ENCODE measurements at places on chromosomes 1 and 21. TPM values are rescaled to one million over a fixed set of nuclear protein-coding genes. Genes with fewer than 3 reads are reported as not detected.

DNA sequence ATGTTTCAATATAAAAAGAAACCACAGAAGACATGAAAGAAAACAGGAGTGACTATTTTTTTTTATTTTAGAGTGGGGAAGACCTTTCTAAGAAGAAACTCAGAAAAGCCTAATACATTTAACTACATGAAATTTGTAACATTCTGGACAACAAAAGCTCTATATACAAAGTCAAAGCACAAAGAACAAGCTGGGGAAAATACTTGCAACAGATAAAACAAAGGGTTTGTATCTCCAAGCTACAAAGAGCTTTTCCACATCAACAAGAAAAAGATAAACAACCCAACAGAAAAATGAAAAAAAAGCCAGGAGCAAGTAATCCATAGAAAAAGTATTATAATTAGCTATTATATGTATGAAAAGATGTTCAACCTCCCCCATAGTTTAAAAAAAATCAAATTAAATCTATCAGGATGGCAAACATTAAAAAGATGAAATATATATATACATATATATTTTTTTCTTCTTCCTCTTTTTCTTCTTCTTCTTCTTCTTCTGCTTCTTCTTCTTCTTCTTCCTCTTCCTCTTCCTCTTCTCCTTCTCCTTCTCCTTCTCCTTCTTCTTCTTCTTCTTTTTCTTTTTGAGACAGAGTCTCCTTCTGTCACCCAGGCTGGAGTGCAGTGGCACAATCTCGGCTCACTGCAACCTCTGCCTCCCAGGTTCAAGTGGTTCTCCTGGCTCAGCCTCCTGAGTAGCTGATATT is 49.1 kb upstream of the EPS8L3 start:
- no peak for DNase-seq

The TRNP1 gene
- polyA plus RNA-seq = 130 TPM

DNA sequence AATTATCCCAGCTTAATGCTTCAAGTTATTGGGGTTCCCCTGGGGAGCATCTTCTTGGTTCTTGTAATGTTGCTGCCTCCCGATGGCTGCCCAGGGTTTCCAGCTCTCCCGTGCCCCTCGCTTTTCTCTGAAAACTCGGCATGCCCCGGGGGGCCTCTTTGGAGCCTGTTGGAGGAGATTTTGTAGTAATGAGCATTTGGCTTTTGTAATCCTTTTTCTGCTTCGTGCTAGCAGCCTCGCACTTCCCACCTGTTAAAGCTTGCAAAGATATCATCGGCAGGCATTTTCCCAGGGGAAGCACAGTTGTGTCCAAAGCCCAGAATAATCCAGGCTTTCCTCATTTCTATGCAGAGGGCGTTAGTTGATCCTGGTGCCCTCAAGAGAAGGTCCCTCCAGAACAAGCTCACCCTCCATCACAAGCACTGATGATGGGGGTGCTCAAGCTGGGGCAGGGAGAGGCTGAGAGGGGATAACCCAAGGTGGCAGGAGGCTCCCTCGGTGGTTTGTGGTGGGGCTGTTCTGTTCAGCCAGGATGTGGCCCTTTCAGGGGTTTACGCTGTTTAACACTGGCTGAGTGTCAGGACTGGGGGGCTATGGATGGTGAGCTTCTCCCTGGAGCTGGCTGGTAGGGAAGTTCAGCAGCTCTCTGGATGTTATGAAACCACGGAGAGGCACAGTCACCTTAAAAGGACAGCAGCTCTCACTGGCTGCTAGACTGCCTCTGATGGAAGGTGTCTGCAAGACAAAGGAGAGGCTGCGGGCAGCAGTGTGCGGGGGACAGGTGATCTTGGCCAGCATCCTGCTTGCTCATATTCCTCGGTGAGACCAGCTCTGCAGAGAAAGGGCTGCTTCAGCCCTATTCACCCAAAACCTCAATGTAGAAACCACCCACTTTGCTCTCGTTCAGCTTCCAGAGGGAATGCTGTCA is 477.1 kb upstream of the VAMP3 start:
- no peak for DNase-seq

The NDUFS5 gene
- polyA plus RNA-seq = 742 TPM

- no peak for DNase-seq
Measured at GRCh38 chr1:209421186-209421585, 162.3 kb upstream of the CAMK1G start.

GRCh38 chr21:27528697-27529096 is 561.8 kb upstream of the ADAMTS5 start:
- no peak for DNase-seq

DNA sequence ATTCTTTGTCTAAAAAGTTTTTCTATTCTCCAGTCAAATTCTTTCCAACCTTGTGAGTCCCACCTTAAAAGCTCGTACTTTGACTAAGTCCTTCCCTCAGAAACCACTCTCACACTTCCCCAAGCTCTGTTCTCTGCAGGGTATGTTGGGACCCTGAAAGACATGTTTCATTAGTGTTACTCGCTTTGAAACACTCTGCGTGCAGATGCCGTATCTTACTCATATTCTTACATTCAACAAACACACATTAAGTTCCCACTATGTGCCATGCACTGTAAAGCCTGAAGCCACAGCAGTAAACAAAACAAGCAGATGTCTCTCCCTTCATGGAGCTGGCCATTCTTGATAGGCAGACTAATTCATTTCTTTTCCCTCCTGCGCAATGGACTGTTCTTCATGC is 229.7 kb downstream of the RERE start:
- DNase-seq = no peak

DNA sequence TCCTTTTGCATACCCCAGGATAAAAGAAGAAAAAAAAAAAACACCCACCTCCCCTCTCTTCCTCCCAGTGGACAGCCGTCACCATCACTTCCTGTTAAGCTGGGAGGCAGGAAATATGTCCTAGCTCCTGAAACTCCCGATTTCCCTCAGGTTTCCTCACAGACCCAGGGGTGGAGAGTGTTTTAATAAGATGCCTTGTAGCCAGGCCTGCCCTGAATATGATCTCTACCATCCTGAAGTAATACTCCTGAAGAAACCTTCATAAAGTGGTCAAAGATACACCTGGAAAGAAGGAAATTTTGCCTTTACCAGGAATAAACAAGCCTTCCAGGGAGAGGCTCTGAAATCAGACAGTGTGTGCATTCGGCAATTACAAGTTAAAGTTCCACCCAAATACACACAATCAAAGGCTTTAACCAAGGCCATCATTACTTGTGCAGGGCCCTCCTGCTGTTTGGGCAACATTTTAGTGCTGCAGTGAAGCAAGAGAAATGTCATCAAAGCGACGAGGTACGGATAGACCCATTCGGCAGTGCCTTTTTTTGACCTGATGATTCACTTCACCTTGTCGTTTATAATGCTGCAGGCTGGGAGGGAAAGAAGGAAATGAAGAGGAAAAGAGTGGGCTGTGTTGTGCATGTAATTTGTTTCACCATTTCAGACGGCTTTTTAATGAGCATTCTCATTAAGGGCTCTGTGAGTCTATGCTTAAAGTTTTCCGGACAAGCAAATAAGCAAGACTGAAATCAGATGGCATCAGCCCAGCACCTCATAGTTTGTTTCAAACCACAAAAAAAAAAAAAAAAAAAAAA is 41.0 kb upstream of the RASAL2 start:
- DNase-seq = no peak

GRCh38 chr1:162873671-162874666 is 13.0 kb upstream of the CCDC190 start:
- DNase-seq = no peak

DNA sequence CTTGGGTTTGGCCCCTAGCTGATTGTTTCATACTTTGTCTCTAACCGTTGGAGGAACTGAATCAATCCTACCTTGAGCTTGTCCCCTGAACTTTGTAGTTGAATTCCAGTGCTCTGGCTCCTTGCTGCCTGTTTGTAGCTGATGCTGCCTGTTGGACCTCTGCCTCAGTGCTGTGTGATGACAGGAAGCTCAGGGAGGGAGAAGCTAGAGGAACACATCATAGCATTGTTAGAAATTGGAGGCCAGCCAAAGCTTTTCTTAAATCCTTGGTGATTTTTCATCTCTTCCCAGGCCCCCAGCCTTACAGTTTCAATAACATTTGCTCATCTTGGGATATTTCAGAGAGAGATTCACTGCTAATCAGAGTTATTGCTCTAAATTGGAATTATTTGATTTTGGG is 34.0 kb downstream of the MACF1 start:
- no peak for DNase-seq

DNA sequence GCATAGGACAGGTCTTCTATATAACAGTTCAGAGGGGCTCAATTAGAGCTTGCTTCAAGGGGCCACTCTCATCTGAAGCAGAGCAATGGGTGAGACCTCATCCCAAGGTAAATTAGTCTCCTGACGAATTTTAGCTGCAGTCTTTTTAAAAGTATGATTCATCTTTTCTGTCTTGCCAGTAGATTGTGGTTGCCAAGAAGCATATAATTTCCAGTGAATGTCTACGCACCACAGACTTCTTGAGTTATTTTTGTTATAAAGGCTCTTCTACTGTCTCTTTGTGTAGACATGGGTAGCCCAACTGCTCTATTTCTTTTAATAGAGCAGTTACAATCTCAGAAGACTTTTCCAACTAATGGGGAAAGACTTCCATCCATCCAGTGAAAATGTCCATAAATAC is 108.9 kb upstream of the FMN2 start:
- DNase-seq = no peak

GRCh38 chr1:166865926-166866325 is 10.1 kb downstream of the TADA1 start:
- no peak for DNase-seq

The CLIC4 gene
- polyA plus RNA-seq = 118 TPM

The LCE1C gene
- polyA plus RNA-seq = 1.8 TPM

- no peak for DNase-seq
Measured at GRCh38 chr1:165671526-165671925, 26.8 kb downstream of the ALDH9A1 start.
